ENCODE measurements at places on chromosomes 3 and 15. TPM values are rescaled to one million over a fixed set of nuclear protein-coding genes. Genes with fewer than 3 reads are reported as not detected.

The ANKRD34C gene
- total RNA-seq, result not detected

The RETNLB gene
- not detected for total RNA-seq

The DNAH12 gene
- total RNA-seq, result 0.52 TPM

The GLDN gene
- total RNA-seq, result 20.7 TPM

The KNL1 gene
- total RNA-seq, result 2.3 TPM

The GOLGA8M gene
- total RNA-seq, result 2.8 TPM

DNA sequence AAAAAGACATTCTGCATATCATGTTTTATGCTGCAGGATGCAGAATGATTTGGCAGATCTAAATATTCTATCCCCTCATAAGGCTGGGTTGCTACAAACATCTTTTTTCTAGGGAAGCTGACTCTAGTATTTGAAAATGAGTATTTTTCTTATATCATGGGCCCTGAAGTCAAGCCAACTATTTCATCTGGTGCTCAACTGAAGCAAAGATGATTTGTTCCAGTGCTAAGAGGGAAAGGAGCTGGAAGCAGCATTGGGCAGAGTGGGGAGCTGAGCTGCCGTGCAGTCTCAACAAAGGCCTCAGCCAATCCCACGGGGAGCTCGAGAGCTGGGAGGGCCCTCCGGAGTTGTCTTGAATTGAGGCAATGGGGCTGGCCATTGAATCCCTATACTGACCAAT lies 155.3 kb upstream of the SLCO3A1 start:
- DNase-seq, result no peak

DNA sequence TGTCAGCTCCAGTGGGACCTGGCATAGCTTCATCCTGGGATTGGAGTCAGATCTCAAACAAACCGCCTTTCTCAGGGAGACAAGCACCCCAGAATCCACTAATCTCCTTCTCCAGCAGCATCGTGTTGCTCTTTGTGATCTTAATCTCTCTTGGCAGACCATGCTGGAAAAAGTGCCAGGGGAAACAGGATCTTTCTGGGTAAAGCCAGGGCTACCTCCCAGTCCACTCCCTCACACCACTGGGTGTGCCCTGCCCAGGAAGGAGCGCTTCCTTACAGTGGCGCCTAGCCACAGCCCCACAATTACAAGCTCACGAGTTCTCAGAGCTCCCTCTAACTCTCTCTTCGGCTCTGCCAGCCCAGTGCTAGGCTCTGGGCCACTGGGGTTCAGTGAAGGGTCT lies 32.2 kb downstream of the RPLP1 start:
- DNase-seq, result no peak

GRCh38 chr3:183281126-183281797 lies 28.2 kb downstream of the B3GNT5 start:
- no peak for DNase-seq

DNA sequence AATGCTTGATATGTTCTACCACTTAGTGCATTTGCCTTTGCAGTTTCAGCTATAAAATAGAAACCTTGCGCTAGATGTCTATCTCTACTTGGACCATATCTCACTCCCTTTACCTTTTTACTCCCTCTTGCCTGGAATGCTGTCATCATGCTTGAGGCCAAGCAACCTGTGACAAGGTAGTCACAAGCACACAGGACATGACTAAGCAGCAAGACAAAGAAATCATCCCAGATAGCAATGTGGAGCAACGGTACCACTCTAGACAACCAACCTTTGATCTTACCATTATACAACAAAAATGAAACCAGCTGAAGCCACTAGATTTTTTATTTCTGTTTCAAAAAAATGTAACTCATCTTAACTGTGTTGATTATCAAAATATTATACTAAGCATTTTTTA lies 50.5 kb upstream of the SPSB4 start:
- no peak for DNase-seq

GRCh38 chr3:194497799-194498575 lies 11.2 kb upstream of the ATP13A3 start:
- no peak for DNase-seq
